ENCODE measurements at places on chromosomes 1 and 21.

- DNase-seq = no peak
Measured at GRCh38 chr21:39341249-39341923, 7.5 kb downstream of the HMGN1 start.

DNA sequence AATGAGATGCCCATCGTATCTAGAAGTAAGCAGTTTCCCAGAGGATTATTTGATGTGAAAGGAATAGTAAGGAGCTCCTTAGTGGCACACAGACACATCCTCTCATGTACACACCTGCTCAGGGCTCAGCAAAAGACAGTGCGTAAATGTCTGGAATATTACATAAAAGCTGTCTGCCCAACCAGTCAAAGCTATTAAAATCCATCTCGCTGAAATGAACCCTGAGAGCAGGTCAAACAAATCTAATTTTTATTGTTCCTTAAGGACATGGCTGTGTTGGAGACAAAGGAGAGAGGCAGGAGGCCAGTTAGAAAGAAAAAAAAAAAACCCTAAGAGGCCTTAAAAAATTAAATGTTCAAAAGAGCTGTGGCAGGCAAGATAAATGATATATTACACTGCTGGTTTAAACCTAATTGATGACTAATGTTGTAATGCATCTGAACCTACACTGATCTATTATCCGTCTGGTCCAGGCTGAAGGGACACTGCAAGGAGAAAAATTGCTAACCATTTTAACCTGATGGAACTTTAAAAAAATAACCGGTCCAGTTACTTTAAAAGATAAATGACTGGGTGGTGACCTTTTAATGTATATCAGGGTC lies 58.5 kb upstream of the FGGY start:
- no peak for DNase-seq

DNA sequence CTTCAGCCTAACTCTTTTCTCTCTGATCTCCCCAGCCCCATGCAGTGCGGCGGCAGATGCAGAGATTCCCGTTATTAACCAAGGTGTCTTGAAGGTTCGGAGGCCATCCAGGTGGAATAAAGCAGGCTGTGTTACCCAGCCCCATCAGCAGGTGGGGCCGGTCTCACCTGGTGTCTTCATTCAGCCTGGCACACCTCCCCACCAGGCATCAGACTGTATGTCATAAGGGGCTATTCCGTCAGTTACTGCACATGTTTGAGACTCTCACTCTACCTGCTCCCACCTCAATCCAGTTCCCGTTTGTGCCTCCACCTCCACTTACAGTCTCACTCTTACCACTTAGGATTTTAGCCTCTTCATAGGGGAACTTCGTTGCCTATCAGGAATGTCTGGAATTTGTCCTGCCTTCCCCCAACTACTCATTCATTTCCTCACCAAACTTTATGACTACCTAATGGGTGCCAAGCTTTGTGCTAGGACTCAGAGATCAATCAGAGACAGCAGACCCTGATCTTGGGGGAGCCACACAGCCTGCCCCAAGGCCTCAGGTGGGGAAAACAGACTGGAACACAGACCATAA lies 170.2 kb downstream of the PLPP3 start:
- DNase-seq = peak; percentile 37

- no peak for DNase-seq
Measured at GRCh38 chr1:5885471-5886139, 106.6 kb downstream of the NPHP4 start.

- DNase-seq = no peak
Measured at GRCh38 chr21:42475526-42476387, 20.3 kb downstream of the RSPH1 start.
